Stimulated activated CD4-positive, alpha-beta T cell treated with anti-CD3 and anti-CD28 coated beads, Interleukin-12 subunit alpha, Interleukin-12 subunit beta, amount 100 ng/mL, for 24 hours (primary cell): ENCODE measurements at places on chromosomes 12 and 14.
A peak's percentile ranks its signal among the peaks of the same experiment; 100 is the strongest.

- DNase-seq = peak; percentile 34
Measured at GRCh38 chr14:67837011-67837624, 17.5 kb downstream of the RAD51B start.

DNA sequence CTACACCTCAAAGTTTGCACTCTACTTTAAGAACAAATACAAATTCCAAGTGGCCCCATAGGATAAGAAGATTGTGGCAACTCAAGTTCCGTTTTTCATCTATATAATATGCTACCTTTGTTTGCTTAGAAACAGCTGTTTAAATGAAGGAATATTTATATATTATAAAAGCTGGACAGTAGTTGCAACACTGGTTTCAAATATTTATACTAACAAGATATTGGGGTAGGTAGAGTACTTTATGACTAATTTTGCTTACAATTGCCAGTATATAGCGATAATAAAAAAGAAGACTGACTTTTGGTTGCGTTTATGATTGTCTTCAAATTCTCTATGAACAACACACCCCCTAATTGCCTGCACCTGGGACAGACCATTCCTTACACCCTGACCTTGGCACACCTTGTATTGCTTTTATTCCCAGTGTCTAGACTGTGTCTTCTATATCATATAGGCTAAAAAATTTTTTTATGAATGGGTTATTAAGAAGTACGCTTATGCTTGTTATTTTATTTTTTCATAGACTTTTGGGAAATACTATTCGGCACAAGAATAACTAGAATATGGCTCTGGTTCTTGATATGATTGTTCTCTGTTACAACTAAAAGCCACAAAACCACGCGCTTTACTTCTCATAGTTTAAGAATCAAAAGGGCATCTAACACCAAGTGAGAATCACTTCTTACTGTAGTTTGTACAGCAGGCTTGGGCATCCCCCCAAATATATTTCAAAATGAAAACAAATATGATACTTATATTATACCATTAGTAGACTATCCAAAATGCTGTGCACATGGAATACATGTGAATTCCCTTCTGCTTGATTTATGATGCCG lies 455.4 kb upstream of the DCN start:
- no peak for DNase-seq

- DNase-seq = no peak
Measured at GRCh38 chr12:118560733-118561132, 184.4 kb downstream of the SUDS3 start.

GRCh38 chr12:4228122-4228580 lies 45.4 kb upstream of the CCND2 start:
- no peak for DNase-seq

DNA sequence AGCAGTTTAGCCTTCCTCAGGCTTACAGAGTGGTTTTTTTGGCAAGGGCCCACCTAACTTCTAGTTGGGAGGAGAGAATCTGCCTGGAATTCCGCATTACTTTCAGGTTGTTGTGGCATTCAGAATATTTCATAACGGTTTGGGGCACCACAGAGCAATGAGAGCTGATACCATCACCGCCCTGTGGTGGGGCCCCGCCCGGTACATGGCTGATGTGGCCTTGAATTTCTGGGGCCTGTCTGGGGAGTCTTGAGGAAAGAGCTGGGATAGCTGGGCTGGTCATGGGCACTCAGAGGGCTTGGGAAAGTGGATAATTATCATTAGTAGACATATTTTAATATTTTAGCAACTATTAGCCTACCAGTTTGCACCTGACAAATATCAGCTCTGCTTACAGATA lies 4.2 kb downstream of the TESPA1 start:
- no peak for DNase-seq

DNA sequence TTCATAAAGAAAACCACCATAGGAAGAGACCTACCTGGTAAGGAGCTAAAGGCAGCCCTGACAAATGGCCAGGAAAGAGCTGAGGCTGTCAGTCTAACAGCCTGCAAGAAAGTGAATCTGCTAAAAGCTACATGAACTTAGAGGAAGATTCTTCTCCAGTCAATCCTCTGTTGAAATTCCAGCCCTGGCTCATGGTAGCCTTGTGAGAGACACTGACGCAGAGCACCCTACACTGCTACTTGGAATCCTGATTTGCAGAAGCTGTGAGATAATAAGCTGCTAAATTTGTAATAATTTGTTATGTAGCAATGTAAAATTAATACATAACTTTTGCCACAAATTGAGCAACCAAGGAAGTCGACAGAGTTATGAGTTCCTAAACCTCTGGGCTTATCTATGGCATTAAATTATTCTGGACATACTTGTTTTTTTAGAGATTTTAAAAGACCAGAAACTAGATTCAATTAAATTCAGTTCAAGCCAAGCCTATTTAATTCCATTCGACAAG lies 257.0 kb downstream of the ETNK1 start:
- no peak for DNase-seq

GRCh38 chr12:57109207-57110103 lies 1.7 kb downstream of the STAT6 start:
- no peak for DNase-seq

- DNase-seq = no peak
Measured at GRCh38 chr12:9039397-9039977, 50.1 kb downstream of the KLRG1 start.

GRCh38 chr14:76502638-76503037 lies 126.7 kb downstream of the ESRRB start:
- DNase-seq = no peak

DNA sequence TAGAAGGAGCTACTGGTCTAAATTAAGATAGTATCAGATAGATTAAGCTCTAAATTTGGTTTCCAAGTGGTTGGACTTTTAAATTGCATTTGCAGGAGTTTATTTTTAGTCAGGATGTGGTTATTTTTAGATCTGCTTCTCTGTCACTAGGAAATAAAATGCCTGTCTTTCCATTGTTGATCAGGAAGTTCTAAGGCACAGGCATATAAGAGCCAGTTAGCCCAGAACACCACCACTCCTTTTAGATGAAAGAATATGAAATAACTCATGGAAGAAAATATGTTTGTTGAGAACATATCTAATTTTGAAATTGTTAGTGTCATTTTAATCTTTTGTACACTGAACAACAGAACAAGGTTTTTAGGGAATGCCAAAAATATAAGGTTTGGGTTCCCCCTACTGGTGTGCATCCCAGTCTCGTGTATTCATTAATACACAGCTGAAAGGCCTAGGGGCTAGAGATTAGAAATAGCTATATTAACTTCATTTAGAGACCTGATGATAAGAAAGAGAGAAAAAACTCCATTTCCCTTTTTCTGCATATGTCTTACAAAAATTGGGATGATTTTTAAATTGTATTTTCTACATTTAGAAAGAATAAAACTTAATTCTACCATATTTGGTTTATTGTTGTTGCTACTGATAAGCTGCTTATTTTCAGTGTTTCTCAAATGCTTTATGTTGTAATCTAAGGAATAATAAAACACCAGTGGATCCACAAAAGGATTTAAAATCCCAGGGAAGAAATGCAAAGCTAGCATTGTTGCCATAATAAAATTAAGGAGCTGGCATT lies 67.2 kb downstream of the RIC8B start:
- no peak for DNase-seq

DNA sequence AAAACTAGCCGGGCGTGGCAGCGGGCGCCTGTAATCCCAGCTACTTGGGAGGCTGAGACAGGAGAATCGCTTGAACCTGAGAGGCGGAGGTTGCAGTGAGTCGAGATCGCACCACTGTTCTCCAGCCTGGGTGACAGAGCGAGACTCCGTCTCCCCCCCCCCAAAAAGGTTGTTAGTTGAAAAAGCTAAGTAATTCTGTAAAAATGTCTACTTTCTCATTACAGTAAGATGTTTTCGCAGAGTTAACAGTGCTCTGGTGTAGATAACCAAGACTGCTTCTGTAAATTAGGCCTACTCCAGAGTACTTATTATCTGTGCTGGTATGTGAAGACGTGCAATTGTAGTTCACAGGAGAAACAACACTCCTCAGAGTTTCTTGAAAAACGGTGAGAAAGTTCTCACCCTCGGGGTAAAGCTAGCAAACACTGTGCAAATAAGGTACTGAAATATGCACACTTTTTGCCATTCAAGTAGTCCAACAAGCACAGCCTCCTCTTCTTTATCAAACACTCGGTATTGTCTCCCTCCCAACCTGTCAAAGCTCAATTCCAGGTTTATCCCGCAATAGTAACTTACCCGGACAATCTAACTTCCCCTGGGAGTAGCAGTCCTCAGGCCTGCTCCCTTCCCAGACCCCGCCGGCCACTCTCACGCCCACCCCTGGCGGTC lies 974 bp downstream of the BTBD7 start:
- no peak for DNase-seq

DNA sequence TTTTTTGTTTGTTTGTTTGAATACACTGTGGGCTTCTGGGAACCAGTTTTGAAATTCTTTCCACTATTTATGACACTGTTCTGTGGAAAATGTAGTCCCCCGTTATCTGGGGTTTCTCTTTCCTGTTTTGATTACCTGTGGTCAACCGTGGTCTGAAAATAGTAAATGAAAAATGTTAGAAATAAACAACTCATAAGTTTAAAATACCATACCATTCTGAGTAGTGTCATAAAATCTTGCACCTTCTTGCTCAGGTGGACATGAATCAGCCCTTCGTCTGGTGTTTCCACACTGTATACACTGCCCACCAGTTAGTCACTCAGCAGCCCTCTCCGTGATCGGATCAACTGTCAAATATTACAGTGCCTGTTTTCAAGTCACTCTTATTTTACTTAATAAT lies 5.1 kb upstream of the PAPOLA start:
- no peak for DNase-seq

GRCh38 chr12:7058163-7058845 lies 2.2 kb upstream of the C1S start:
- DNase-seq = no peak

GRCh38 chr12:80708259-80708974 lies 983 bp downstream of the MYF6 start:
- no peak for DNase-seq

DNA sequence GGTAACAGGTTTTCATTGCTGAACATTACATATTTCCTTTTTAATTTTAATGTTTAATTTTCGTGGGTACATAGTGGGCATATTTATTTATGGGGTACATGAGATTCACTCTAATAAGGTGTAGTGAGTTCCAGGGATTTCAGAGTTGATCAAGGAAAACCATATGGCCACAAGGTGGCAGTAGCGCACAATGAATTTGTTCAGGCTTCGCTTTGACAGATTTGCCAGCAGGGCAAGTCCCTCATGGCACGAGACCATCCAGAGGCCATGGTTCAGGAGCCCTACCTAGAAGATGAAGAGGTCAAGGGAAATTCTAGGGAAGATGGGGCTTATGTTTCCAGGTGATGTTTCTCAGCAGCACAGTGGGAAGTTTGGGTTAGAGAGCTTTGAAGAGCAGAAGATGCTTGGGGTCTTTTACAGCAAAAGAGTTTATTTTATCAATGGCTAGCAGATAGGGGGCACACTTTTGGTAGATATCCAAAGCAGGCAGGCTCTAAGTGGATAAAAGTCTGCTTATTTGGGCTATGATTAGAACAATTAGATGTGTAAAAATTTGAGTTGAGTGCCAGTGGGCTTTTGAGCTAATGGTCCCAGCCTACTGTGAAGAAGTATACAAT lies 1004.4 kb downstream of the AACS start:
- DNase-seq = peak; percentile 17

DNA sequence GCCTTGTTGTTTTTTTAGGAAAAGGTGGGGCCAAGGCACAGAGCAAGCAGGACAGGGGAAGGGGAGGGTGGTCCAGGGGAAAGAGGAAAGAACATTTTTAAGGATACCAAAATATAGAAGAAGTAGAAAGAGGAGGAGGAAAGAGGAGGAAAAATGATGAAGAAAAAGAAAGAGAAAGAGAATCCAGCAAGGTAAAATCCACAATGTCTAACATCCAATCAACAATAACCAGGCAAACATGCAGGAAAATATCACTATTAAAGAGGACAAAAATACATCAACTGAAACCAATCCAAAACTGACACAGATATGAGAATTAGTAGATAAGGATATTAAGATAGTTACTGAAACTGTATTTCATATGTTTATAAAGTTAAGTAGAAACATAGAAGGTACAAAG lies 7.0 kb upstream of the TMEM120B start:
- no peak for DNase-seq

GRCh38 chr14:97218691-97219430 lies 421.7 kb downstream of the VRK1 start:
- peak; percentile 17 for DNase-seq

DNA sequence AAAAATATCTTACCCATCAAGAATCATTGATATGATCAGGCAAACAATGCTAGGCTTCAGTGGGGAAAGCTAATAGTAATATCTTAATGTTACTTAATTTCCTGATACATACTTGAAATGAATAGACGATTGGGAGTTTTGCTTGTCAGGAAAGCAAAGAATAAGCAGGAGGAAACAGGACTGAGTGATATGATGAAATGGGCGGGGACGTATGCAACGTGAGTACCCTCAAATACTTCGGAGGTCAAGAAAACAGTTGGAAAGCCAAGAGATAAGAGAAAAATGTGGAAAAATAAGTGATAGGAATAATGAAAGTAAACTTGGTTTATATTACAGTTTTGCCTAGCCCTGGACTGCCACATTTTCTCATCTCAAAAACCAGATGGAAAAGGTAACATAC lies 49.2 kb downstream of the METTL25 start:
- no peak for DNase-seq

DNA sequence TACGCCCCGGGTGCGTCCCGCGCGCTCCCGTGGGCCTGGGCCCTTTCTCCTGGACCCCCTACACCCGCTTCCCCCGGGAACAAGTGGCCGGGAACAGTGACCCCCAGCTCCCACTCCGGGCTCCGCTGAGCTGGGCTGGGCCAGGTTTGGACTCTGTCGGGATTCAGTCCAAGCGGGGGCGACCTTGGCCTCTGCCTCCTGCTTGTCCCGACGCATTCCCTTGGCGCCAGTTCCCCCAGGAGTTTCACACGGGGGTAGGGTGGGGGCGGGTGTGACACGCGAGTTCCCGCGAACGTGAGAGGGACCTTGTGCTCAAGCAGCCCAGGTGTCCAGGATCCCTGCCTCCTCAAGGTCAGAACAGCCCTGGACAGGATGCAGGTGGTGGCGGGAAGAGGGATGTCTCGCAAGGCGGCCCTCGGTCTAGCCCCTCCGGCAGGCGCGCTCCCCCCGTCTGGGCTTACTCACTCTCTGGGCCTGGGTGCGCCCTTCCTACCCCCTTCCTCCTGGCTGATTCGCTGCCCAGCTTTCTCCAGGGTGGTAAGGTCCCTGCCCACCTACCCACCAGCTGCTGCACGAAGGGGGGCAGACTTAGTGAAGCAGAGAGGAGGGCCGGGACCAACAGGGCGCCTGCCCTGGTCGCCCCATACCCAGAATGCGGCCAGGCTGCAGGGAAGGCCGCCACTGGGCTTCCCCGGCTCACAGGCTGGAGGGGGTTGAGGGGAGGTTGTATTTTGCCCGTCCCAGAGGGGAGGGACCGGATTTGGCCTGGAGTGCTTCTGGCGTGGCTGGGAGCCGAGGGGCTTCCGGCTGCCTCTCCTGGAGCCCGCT lies 862 bp downstream of the CRIP2 start:
- DNase-seq = no peak

DNA sequence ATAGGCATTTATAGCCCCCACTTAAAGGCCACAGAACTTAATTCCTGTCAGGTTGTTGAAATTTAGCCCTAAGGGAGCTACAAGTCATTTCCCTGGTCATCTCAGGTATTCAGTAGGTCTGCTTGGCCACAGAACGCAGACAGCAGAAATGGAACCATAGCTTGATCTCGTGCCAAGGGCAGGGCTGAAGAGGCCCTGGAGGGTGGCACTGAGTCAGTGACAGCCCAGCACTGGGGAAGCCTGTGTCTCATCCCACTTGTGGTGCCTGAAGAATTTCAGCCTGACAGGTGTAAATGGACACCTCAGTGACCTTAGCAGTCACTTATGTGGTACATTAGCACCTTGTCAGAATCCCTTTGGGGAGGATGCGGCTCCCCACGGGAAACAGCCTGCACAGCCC lies 6.6 kb downstream of the PRKAB1 start:
- DNase-seq = no peak
